Spleen (tissue), 13 donors: ENCODE measurements at places on chromosomes 13 and 19.

- H3K4me1 ChIP-seq = no peaks in the 10 kb centered on the region
- H3K27ac ChIP-seq = no peak overlapping the region
- H3K27me3 ChIP-seq = no peaks in the 10 kb centered on the region
- no peaks in the 10 kb centered on the region for H3K36me3 ChIP-seq
These were observed 57.2 kb downstream of the NHLRC3 start for GRCh38 chr13:39095500-39095899.

DNA sequence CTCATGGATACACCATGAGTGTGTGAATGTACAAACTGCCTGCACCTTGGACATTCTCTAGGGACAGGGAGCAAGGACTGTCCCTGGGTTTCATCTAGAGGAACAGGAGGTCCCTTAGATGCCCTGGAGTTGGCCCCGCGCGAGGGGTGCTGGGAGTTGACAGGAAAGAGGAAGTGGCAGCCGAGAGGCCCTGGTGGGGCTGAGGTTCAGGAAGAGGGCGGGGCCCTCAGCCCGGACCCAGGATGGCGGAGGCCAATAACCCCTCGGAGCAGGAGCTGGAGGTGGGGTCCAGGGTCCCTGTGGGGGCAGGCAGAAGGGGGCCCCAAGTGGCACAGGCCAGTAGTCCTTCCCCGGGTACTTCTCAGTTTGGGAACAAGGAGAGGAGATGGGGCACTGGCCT is 6.9 kb downstream of the PKN1 start:
- H3K4me1 ChIP-seq = peaks cover 61% of the 10 kb centered on the region
- H3K4me3 ChIP-seq = peak overlapping the region; percentile 43
- peaks cover 57% of the 10 kb centered on the region for H3K36me3 ChIP-seq
- peak; percentile 99 for DNase-seq

GRCh38 chr19:23260956-23261355 is 10.8 kb upstream of the ZNF724 start:
- H3K36me3 ChIP-seq = peaks cover 31% of the 10 kb centered on the region
- H3K27me3 ChIP-seq = no peaks in the 10 kb centered on the region
- no peaks in the 10 kb centered on the region for H3K4me1 ChIP-seq
- no peak overlapping the region for H3K27ac ChIP-seq
- no peak overlapping the region for H3K4me3 ChIP-seq
- no peak for DNase-seq

DNA sequence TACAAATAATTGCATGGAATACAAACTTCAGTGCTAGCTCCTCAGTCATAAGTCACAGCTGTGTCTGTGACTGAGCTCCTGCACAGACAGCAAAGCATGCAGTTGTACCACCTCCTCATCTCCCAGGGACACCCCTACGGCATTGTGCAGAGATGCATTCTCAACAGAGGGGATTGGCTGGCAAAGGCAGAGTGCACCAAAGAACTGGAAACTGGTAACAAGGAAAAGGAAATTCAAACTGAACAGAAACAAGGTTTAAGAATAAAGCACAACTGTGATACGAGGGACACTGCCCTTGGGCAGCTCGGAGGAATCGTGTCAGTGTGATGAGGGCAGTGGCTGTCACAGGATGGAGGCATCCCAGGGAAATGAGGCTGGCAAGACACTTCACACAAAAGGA is 126.1 kb upstream of the SOX1 start:
- DNase-seq = peak; percentile 50
- H3K27ac ChIP-seq = no peak overlapping the region
- no peaks in the 10 kb centered on the region for H3K4me1 ChIP-seq
- H3K27me3 ChIP-seq = no peaks in the 10 kb centered on the region
- no peaks in the 10 kb centered on the region for H3K36me3 ChIP-seq
- no peak overlapping the region for H3K4me3 ChIP-seq

GRCh38 chr19:5890099-5890498 is 13.5 kb downstream of the NDUFA11 start:
- peaks cover 13% of the 10 kb centered on the region for H3K36me3 ChIP-seq
- DNase-seq = no peak
- H3K27me3 ChIP-seq = no peaks in the 10 kb centered on the region
- H3K27ac ChIP-seq = no peak overlapping the region
- no peak overlapping the region for H3K4me3 ChIP-seq

- H3K4me3 ChIP-seq = no peak overlapping the region
- no peak overlapping the region for H3K27ac ChIP-seq
- H3K27me3 ChIP-seq = no peaks in the 10 kb centered on the region
- H3K36me3 ChIP-seq = no peaks in the 10 kb centered on the region
- DNase-seq = no peak
- no peaks in the 10 kb centered on the region for H3K4me1 ChIP-seq
These were observed 36.3 kb upstream of the SLC10A2 start for GRCh38 chr13:103102482-103102881.

GRCh38 chr19:54077334-54077733 is 3.8 kb downstream of the TARM1 start:
- peak overlapping the region; percentile 38 for H3K27ac ChIP-seq
- H3K36me3 ChIP-seq = no peaks in the 10 kb centered on the region
- peaks cover 3% of the 10 kb centered on the region for H3K27me3 ChIP-seq
- H3K4me1 ChIP-seq = no peaks in the 10 kb centered on the region

DNA sequence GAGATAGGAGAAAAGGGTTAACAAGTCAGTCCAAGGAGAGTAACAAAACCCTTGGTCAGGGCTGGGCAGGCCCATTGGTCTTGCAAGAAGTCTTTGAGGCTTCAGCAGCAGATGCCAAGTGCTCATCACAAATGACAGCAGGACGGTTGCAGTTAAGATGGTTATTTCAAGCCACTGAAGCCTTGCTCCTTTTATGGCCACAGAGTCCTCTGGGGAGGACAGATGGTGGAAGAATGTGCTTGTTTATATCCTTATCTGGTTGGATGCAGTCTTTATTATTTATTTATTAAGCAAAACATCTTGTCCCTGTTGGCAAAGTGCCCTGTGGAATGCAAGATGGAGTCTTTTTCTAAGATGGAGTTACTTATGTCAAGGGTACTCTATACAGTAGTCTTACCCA is 19.2 kb upstream of the ZNF331 start:
- no peak overlapping the region for H3K27ac ChIP-seq
- no peaks in the 10 kb centered on the region for H3K27me3 ChIP-seq
- no peak overlapping the region for H3K4me3 ChIP-seq
- H3K36me3 ChIP-seq = no peaks in the 10 kb centered on the region
- H3K4me1 ChIP-seq = peaks cover 4% of the 10 kb centered on the region

DNA sequence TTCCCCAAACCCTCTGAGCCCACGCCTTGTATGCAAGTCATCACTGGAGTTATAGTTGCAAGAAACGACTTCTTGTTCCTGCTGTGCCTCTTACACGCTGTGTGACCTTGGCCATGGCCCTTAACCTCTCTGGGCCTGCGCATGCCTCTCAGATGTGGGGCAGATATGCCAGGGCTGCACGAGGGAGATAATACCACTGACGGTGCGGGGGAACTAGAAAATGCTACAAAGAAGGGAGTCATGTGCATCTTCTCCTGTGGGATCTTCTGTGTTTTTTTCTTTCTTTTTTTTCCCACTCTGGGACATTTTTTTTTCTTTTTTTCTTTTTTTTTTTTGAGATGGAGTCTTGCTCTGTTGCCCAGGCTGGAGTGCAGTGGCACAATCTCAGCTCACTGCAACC is 4.3 kb upstream of the SAMD1 start:
- no peak for DNase-seq
- H3K27ac ChIP-seq = no peak overlapping the region

DNA sequence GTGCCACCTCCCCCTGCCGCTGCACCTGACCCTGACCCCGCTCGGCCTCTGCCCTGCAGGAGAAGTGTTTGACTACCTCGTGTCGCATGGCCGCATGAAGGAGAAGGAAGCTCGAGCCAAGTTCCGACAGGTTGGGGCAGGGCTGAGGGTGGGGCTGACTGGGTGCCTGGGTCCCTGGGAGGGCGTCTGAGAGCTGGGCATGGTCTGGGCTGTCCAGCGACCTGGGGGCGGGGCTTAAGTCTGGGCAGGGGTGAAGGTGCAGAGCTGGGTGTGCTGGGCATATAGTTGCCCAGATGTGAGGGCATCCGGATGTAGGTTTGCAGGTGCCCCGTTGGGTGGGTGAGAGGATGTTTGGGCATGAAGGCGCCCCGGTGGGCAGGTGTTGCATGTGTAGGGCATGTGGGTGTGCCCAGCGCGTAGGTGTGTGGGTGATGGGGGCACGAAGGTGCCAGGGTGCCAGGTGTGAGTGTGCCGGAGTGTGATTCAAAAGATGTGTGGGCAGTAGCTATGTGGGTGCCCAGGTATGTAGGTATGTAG is 13.8 kb downstream of the MARK4 start:
- H3K27me3 ChIP-seq = no peaks in the 10 kb centered on the region
- H3K4me3 ChIP-seq = no peak overlapping the region
- H3K4me1 ChIP-seq = no peaks in the 10 kb centered on the region
- peaks cover 64% of the 10 kb centered on the region for H3K36me3 ChIP-seq
- H3K27ac ChIP-seq = no peak overlapping the region

DNA sequence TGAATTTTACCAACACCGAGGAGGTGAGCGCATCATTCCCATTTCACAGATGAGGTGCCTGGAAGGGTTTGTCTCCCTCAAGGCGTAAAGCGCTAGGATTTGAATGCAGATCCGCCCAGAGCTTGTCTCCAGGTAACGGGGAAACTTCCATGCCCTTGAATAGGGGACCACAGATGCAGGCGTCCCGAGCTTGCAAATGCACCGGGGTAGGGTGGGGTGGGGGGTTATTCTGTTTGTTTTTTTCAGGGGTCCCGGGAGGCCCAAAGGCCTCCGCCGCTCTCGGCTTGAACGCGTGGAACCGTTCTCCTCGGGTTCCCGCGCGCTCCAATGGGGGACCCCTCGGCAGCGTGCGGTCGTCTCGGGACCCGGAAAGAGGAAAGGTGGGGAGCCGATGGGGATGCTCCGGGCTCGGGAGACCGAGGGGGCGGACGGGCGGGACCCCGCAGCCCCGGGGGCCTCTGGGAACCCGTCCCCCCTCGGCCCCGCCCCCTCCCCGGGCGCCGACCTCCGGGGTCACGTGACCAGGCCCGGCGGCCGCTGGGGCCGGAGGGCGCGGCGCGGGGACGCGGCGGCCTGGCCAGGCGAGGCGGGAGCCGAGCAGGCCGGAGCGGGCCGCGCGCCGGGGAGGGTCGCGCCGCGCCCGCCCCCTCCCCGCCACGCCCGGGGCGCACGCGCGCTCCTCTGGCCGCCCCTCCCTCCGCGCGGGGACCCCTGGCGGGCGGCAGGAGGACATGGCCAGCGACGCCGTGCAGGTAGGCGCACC is at the start of gene PKN1:
TSS of gene PKN1 (plus strand) at position 516 of the 763 bp plus-strand sequence. CDS start at position 732, 216 bp downstream.
- H3K27ac ChIP-seq = peak within 1 kb of the TSS; percentile 92
- H3K4me1 ChIP-seq = peaks cover 63% of the 10 kb centered on the region
- H3K36me3 ChIP-seq = no peaks in the 10 kb centered on the region
- H3K4me3 ChIP-seq = peak within 1 kb of the TSS; percentile 90
- peak; percentile 89 for DNase-seq
- H3K27me3 ChIP-seq = no peaks in the 10 kb centered on the region

DNA sequence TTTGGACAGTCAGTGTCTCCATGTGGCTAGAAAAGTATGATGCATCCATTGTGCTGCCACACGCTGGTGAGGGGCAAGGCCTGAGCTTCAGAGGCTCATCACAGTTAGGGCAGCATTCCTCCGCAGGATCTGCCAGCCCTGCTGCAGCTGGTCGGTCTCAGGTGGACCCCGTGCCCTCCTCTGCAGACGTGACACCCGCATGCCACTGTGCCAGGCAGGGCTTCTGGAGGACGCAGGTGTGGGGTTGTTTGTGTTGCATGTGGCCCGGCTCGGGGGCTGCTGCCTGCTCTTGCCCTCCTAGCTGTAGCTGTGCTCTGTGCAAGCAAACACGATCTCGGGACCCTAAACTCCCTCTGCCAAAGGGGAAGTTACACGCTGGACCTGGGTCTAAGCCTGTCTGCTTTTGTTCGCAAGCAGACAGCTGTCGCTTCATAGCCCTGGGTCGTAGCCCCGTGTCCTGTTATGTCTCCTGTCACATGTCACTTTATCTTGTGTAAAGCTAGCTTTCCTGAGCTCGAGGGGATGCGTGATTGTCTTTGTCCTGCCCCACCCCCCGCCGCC is 45.3 kb downstream of the SLC7A9 start:
- H3K27me3 ChIP-seq = no peaks in the 10 kb centered on the region
- DNase-seq = no peak
- peaks cover 4% of the 10 kb centered on the region for H3K4me1 ChIP-seq
- H3K4me3 ChIP-seq = no peak overlapping the region
- H3K36me3 ChIP-seq = no peaks in the 10 kb centered on the region

DNA sequence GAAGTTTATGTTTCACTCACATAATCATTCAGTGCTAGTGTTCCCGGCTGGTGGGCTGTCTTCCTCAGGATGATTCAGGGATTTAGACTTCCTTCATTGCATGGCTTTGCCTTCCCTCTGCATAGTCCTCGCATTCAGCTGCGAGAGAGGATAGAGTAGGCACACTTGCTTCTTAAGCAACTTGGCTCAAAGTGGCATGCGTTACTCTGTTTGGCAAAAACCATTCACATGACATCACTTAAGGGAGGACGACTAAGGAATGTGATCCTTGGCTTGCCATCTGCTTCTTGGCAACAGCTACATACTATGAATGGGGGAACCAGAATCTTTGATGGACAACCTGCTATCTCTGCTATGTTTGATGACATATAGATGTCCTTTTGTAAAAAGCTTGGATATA is 359.3 kb downstream of the TDRD3 start:
- no peaks in the 10 kb centered on the region for H3K27me3 ChIP-seq
- no peak overlapping the region for H3K27ac ChIP-seq
- no peak for DNase-seq
- peaks cover 3% of the 10 kb centered on the region for H3K4me1 ChIP-seq
- H3K4me3 ChIP-seq = no peak overlapping the region

DNA sequence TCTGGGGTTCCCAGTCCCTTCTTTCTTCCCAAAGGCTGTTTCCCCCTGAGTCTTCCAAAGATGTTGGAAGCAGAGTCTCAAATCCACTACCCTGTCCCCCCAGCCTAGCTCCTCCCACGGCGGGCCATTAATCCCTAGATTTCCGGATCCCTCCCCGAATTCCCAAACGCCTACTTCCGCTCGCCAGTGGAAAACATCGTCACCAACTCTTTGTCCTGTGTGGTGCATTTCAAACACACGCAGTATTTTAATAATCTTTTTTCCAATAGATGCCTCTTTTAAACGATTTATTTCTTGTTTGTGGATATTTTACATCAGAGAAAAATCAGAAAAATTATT is 610 bp downstream of the ZNF791 start:
- no peaks in the 10 kb centered on the region for H3K27me3 ChIP-seq
- peaks cover 59% of the 10 kb centered on the region for H3K36me3 ChIP-seq
- H3K27ac ChIP-seq = peak overlapping the region; percentile 96
- DNase-seq = peak; percentile 74

- no peaks in the 10 kb centered on the region for H3K27me3 ChIP-seq
- H3K4me3 ChIP-seq = peak overlapping the region; percentile 81
- peaks cover 22% of the 10 kb centered on the region for H3K4me1 ChIP-seq
- peak overlapping the region; percentile 85 for H3K27ac ChIP-seq
These were observed 56.4 kb downstream of the ZNF568 start for GRCh38 chr19:36972571-36972970.

- H3K27me3 ChIP-seq = no peaks in the 10 kb centered on the region
- no peak overlapping the region for H3K27ac ChIP-seq
- DNase-seq = no peak
These were observed 1669.9 kb upstream of the SPRY2 start for GRCh38 chr13:82010780-82011179.
